Uterus (tissue), 4 donors: ENCODE measurements at places on chromosomes 2 and 18. TPM values are rescaled to one million over a fixed set of nuclear protein-coding genes. Genes with fewer than 3 reads are reported as not detected.

The CCDC148 gene
- total RNA-seq = not detected

The CDH2 gene
- total RNA-seq = 0.26 TPM

The DAPL1 gene
- not detected for total RNA-seq

The DPYSL5 gene
- not detected for total RNA-seq

- no peak for DNase-seq
These were observed 120.9 kb downstream of the DHRS9 start for GRCh38 chr2:169190197-169190775.

- no peak for DNase-seq
These were observed 37.9 kb upstream of the NARS1 start for GRCh38 chr18:57659460-57660102.

The CFC1 gene
- total RNA-seq = not detected

DNA sequence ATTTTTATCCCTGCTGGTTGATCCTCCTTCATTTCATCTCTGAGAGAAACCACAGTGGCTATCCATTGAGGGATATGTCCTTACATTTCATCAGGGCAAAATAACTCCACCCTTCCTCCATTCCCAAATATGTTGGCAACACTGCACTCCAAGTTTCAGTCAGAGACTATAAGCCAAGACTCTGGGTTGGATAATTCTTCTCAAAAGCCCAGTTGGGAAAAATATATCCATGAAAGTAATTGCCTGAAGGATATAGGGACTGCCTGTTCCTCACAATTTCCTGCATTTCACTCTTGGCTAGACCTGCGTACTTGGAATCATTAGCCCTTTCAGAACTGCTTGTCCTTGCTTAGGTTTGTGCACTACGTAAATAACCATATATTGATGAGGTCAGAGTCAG lies 27.9 kb upstream of the EPB41L3 start:
- DNase-seq = no peak

The DES gene
- total RNA-seq = 3,551 TPM

DNA sequence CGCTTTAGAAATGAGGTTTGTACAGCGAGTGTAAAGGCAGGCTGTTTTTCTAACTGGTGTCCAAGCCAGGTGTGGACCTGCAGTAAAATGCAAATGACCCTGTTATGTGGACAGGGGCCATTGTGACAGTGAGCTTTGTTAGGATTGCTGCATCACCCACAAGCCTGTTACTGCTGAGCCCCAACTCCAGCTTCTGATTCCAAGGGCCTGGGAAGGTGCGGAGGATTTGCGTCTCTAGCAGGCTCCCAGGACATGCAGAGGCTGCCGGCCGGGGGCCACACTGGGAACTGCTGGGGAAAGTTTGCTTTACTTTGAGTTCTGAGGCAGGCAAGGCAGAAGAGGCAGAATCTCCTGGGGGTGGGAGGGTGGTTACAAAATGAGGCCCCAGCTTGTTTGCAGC lies 164.1 kb downstream of the GLI2 start:
- DNase-seq = no peak

The PIKFYVE gene
- 11.5 TPM for total RNA-seq

GRCh38 chr18:26864658-26865057 lies 849 bp downstream of the AQP4 start:
- DNase-seq = no peak

DNA sequence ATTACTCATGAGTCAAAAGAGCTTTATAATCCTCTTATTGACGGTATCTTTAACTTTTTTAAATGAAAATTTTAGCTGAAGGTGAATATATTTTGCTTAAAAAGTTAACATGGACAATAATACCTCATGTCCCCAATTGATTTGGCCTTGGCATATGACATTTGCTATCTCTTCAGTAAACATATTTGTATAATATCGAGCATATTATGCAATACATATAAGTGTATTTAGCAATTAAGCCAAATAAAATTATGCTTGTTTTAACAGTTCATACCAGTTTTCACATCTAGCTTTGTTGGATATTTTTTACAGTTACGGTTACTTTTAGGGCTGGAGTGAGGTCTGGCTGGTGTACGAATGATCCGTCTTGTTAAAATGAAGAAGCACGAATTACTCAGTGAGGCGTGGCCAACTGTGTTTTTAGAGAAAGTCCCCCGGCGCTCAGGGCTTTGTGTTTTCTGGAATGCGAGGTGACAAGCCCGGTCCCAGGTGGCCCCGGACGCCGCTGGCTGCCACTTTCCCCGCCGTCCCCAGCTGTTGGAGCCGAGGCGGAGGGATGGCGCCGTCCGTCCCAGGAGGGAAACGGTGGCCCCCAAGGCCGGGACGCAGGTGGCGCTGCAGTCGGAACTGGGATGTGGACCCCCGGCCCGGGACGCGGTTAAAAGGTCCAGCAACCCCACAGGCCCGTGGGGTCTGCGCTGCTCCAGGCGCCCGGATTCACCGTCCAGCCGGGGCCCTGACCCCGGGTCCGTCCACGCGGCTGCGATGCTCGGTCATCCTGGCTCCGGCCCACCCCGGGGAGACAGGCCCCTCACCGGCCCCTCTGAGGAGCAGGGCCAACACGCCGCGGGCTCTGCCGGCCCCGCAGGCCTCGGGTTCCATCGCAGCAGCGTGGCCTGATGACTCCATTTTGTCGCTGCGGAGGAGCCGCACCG lies 41.3 kb downstream of the TMEM18 start:
- no peak for DNase-seq

- DNase-seq = no peak
These were observed 46.3 kb downstream of the ZNF519 start for GRCh38 chr18:14085770-14086457.

GRCh38 chr18:10064267-10064666 lies 150.5 kb downstream of the VAPA start:
- no peak for DNase-seq

The GULP1 gene
- total RNA-seq = 128 TPM

GRCh38 chr2:211093743-211094303 lies 537.4 kb downstream of the CPS1 start:
- no peak for DNase-seq

GRCh38 chr2:234048049-234048448 lies 2.5 kb upstream of the SPP2 start:
- no peak for DNase-seq

GRCh38 chr18:23226930-23227725 lies 91.8 kb downstream of the CABLES1 start:
- DNase-seq = peak; percentile 74

- DNase-seq = no peak
These were observed 7.5 kb downstream of the SLC9A4 start for GRCh38 chr2:102480285-102481195.

The CAVIN2 gene
- 235 TPM for total RNA-seq
